ENCODE measurements at places on chromosomes 7 and 10.

DNA sequence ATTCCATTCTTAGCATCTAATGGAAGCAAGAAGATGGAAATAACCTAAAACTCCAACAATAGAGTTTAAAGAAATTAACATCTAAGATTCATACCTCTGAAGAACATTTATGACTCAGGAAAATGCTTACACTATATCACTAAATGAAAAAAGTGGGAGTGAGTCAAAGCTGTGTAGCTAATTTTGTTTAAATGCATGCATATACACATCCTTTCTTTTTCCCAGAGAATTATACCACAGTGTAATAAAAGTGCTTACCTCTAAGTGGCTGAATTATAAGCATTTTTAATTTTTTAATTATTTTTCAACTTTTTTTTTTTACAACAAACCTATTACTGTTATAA lies 44.3 kb downstream of the CCDC71L start:
- DNase-seq = no peak

GRCh38 chr7:87021285-87021684 lies 38.2 kb downstream of the ELAPOR2 start:
- no peak for DNase-seq

- DNase-seq = no peak
Observed at GRCh38 chr10:15225511-15225910, 57.0 kb upstream of the NMT2 start.

GRCh38 chr10:99766302-99766681 lies 16.1 kb upstream of the ABCC2 start:
- no peak for DNase-seq

- no peak for DNase-seq
Observed at GRCh38 chr7:129739427-129739826, 127.9 kb downstream of the NRF1 start.

DNA sequence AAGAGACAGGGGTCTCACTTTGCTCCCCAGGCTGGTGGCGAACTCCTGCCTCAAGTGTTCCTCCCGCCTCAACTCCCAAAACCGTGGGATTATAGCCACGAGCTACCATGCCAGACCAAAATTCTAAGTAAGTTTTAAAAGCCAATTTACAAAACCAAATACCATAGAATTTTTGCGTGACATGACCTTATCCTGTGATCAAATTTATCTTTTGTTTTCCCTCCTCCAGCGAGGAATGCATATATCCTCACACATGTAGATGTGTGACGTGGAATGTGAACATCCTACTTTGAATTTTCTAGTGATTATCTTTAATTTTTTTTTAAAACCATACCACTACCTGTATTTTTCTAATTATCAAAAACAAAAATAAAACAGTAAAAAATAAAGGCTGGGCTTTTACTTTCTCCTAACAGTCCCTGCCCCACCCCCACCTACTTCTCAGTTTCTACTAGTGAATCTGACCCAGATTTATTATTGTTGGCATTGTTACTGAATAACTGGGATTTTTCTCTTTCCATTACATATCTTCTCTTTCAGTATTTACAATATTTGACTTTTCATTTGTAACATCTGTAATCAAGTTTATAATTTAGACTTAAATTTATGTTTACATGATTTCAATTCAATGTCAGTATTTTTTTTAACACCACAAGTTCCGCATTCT lies 26.0 kb downstream of the CYTH3 start:
- DNase-seq = no peak

Data from COR-L47 (cell line).